ENCODE measurements at places on chromosomes 2 and 18.

GRCh38 chr2:96754317-96754716, 6.4 kb upstream of the CNNM4 start:
- H3K27ac ChIP-seq = no peak overlapping the region
- H3K27me3 ChIP-seq = no peaks in the 10 kb centered on the region
- no peaks in the 10 kb centered on the region for H3K36me3 ChIP-seq

DNA sequence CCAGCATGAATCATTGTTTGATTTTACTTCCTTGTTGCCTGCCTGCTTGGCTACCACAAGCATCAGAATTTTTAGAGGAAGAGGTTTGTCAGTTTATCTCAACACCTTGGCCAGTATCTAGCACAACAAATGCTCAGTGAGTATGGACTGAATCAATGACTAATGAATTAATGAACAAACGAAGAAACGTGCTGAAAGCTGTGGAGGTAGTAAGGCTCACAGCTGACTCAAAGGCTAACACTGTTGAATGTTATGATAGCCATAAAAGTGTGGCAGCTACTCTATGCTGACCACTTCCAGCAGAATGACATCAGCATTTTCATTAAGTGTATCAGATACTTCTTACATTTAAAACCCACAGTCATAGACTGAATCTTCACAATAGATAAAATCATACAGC, 543.4 kb downstream of the IRS1 start:
- DNase-seq = no peak
- no peaks in the 10 kb centered on the region for H3K4me1 ChIP-seq
- no peaks in the 10 kb centered on the region for H3K36me3 ChIP-seq
- no peak overlapping the region for H3K27ac ChIP-seq
- H3K4me3 ChIP-seq = no peak overlapping the region

GRCh38 chr2:67701011-67701410, 303.9 kb downstream of the ETAA1 start:
- H3K27me3 ChIP-seq = no peaks in the 10 kb centered on the region
- no peaks in the 10 kb centered on the region for H3K36me3 ChIP-seq
- H3K4me1 ChIP-seq = no peaks in the 10 kb centered on the region
- no peak for DNase-seq
- H3K4me3 ChIP-seq = no peak overlapping the region
- H3K27ac ChIP-seq = no peak overlapping the region

- no peaks in the 10 kb centered on the region for H3K4me1 ChIP-seq
- H3K27ac ChIP-seq = no peak overlapping the region
- no peaks in the 10 kb centered on the region for H3K27me3 ChIP-seq
- no peaks in the 10 kb centered on the region for H3K36me3 ChIP-seq
- DNase-seq = no peak
- H3K4me3 ChIP-seq = no peak overlapping the region
These were observed 338.0 kb downstream of the OSR1 start for GRCh38 chr2:19020144-19021099.

- H3K36me3 ChIP-seq = no peaks in the 10 kb centered on the region
- no peaks in the 10 kb centered on the region for H3K4me1 ChIP-seq
- H3K27ac ChIP-seq = no peak overlapping the region
- peak; percentile 36 for DNase-seq
- H3K4me3 ChIP-seq = no peak overlapping the region
- H3K27me3 ChIP-seq = no peaks in the 10 kb centered on the region
These were observed 146.7 kb downstream of the MYO3B start for GRCh38 chr2:170324640-170325046.

DNA sequence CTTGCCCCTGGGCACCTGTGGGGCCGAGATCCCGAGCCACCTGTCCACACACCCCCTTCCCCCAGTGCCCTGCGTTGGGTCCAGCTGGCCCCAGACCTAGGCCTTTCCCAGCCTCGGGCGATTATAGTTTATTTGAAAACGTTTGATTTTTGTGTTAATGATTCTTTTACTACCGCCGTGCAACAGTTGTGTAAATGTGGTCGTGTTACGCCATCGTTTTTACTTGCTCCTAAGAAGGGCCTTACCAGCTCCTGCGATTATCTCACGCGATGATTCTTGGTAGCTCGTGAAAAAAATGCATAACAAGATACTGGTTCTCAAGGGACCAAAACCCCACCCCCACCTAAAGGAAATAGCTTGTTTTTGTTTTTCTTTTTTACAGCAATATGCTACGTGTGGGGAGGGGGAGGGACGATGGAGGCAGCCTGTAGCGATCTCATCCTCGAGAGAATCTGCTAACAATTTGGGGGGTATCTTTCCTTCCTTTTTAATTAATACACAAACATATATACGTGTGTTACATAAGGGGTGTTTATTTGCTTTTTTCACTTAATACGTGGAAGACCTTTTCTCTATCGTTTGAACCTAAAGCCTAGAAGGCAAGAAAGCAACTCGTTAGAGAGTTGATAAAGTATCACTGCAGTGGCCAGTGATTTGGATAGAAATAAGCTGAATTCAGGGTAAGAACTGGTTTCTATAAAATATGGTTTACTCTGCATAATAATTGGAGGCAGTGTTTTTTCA, 1.0 kb downstream of the ZDBF2 start:
- peaks cover 4% of the 10 kb centered on the region for H3K4me1 ChIP-seq
- peak overlapping the region; percentile 55 for H3K4me3 ChIP-seq
- H3K27me3 ChIP-seq = peaks cover 5% of the 10 kb centered on the region
- no peaks in the 10 kb centered on the region for H3K36me3 ChIP-seq
- H3K27ac ChIP-seq = no peak overlapping the region

- H3K4me3 ChIP-seq = no peak overlapping the region
- H3K4me1 ChIP-seq = no peaks in the 10 kb centered on the region
- no peak for DNase-seq
These were observed 39.7 kb downstream of the DHX57 start for GRCh38 chr2:38835990-38836389.

DNA sequence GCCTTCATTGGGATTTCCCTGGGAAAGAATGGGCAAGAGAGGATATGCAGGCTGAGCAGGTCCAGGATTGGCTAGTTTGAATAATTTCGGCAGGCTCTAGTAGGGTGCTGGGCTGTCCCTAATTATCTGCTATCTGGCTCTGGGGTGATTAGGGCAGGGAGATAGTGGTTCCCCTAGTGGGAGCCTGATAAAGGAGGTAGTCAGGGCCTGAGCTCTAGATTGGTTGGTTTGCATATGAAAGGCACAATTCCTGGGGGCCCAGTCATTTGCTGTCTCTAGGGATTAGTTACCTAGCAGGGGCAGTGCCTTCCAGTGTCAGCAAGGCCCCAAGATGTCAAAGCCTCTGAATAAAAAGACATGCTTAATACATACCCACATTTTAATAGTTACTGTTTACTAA, 690.1 kb upstream of the KLHL29 start:
- H3K36me3 ChIP-seq = no peaks in the 10 kb centered on the region
- no peaks in the 10 kb centered on the region for H3K27me3 ChIP-seq
- no peak for DNase-seq
- no peak overlapping the region for H3K4me3 ChIP-seq
- H3K27ac ChIP-seq = no peak overlapping the region

DNA sequence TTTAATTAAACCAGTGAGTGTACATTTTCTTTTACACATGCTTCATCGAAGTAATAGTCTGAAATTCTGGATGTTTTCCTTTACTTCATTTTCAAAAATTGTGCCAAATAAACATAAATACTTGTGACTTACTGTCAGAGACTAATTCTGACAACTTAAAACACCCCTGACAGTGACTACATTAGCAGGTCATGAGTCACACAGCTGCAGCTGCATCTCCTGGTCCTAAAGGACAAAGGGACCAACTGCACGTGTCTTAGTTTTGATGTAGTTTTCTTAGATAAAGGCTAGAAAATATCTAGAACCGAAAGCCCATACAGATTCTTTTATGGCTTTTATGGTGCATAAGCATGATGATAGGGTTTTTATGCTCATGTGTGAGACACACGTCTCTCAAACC, 29.6 kb upstream of the DSC3 start:
- no peak overlapping the region for H3K27ac ChIP-seq
- no peak overlapping the region for H3K4me3 ChIP-seq
- H3K4me1 ChIP-seq = no peaks in the 10 kb centered on the region
- no peak for DNase-seq

DNA sequence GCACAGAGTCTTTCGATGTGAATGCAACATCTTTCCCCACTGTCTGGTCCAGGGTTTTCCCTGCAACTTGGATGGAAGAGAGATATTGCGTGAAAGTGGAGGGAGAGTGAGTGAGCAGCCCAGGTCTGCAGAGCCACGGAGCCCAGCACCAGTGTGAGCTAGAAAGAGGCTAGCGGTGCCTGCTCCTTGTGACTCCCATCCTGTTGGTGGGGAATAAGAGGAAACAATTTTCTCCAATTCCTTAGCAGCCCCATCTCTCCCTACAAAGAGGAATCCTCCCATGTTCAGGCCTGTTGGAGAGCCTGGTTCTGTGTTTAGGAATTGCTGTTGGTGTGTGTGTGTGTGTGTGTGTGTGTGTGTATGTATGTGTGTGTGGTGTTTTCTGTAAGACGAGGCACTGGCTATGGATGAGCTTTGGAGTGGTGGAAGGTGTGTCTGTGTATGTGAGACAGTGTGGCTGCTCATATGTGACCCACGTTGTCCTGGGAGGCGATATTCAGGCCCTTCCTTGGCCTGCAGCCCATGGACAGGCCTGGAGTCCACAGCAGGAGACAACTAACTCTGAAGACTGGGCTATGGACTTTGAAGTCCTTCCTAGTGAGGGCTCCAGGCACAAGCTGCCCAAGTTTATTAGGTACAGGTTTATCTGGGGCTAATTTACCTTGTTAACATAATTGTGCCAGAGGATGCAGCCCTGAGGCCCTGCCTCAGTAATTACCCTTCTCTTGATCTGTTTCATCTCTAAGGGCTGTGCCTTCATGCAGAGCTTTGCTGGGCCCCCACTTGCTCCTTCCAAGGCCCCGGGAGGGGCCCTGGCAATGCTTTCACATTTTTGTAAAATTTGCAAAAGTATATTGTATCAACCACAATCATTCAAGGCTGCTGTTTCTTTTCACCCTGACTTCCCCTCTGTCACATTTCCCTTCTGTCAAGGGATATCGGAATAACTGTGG, 88.6 kb upstream of the HAAO start:
- no peak for DNase-seq
- H3K4me1 ChIP-seq = peaks cover 11% of the 10 kb centered on the region
- no peak overlapping the region for H3K27ac ChIP-seq
- no peaks in the 10 kb centered on the region for H3K36me3 ChIP-seq
- H3K4me3 ChIP-seq = no peak overlapping the region
